NCI-H1092 (cell line): ENCODE measurements at places on chromosomes 2 and 18.
A peak's percentile ranks its signal among the peaks of the same experiment; 100 is the strongest.

DNA sequence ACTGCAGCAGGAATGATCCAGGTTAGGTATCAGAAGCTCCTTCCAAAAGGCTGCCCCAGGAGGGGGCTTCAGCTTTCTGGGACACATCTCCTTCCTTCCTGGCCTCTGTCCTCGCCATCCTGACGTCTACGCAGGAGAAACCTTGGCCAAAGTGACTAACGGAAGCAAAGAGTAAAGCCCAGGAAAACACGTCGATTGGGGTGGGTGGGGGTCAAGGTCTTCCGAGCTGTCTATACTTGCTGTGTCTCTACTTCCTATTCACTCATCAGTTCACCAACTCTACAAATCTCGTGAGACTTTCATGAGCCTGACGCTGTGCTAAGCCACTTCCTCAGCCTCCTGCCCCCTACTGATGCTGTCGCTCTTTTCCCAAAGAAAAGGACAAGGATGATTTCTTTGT lies 212.6 kb downstream of the TNS1 start:
- DNase-seq, result no peak

- DNase-seq, result no peak
Observed at GRCh38 chr2:166017208-166017607, 63.6 kb upstream of the TTC21B start.

- no peak for DNase-seq
Observed at GRCh38 chr2:160613466-160614153, 120.0 kb upstream of the RBMS1 start.

DNA sequence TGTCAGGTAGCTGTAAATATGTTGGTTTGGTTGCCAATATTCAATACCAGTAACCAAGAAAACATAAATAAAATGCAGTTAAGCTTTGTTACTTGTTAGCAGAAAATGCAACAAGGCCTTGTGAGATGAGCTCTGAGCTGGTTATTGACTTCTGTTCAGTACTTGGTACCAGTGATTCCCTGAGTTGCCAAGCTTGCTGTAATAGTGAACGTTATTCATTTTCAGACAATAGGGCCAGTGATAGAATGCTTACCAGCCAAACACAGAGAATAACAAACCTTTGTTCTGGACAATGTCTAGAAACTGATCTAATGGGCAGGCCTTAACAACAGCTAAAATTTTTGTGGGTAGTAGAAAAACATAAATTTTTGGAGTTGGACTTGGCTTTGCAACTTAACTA lies 29.5 kb downstream of the RASGRP3 start:
- DNase-seq, result no peak

DNA sequence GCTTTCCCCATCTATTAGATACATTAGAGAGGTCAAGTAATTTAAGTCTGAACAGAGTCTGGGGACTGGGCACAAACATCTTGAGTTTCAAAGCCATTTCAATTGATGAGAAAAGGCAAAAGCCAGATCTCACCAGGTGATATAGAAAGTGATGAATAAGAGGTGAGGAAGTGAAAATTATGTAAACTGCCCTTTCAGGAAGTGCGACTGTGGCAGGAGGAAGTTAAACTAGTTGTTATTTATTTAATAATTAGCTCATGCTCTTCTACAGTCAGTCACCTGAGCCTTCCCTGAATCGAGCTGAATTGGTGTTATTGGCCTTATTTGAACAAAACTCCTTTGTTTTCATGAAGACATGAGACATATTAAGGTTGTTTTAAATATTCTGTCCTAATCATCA lies 115.1 kb downstream of the CDH20 start:
- no peak for DNase-seq

- DNase-seq, result no peak
Observed at GRCh38 chr2:150449856-150450255, 37.6 kb downstream of the RND3 start.

- no peak for DNase-seq
Observed at GRCh38 chr2:201696151-201696659, 2.2 kb downstream of the MPP4 start.

DNA sequence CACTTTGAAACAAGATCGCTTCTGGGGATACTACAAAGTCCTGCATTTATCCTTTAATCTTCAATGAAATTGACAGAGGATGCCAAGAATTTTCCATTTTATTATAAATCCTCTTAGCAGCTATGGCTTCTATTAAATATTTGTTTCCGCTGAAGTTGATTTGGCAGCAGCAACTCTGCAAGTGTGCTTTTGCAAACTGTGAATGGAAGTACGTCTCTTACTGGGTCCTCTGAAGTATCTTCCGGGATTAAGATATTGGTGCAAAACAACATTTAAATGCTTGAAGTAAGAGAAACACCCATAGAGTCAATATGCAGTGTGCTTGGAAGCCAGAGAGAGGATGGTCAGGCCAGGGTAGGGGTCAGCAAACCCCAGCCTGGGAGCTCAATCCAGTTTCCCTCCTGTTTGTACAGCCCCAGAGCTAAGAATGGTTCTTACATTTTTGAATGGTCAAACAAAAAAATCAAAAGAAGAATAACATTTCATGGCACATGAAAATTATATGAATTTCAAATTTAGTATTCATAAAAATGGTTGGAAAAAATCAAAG lies 13.6 kb downstream of the CCDC68 start:
- no peak for DNase-seq

GRCh38 chr2:172558372-172558771 lies 2.5 kb downstream of the PDK1 start:
- no peak for DNase-seq

GRCh38 chr2:42788-43187 lies 3.5 kb downstream of the FAM110C start:
- no peak for DNase-seq

DNA sequence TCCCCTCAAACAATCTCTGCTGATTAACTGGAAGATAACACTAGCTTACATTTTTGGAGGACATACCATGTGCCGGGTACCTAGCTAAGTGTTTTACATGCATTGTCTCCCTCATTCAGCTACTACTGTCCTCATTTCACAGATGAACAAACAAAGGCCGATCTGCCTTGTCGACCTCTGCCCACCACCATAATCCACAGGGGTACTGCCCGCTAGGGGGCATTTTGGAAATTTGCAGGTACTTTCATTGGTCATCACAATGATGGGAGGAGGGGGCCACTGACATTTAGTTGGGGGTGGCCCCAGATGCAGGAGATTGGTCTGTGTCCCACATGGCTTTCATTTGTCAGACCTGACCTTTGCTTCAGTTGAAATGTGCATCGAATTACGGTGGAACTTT lies 3.9 kb upstream of the TMEM163 start:
- DNase-seq, result no peak

- DNase-seq, result peak; percentile 46
Observed at GRCh38 chr2:176652300-176653182, 383.3 kb downstream of the MTX2 start.

DNA sequence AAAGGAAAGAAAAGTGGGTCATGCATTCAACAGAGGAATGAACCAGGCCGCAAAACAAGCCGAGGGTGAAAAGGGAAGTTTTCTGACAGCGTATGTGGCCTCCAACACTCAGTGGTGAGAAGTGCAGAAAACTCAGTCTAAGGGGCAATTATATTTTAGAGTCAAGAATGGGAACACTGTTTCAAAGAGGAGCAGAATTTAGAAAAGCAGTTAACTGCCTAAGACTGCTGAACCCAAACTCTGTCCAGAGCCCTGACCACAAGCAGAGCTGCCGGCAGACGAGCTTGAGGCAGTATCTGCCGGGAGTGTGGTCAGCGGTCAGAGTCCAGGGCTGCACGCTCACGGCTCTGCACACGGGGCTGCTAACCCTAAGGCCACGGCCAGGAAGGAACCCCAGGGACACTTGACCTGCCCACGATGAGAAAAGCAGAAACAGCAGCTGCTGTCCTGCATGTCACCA lies 347.0 kb upstream of the ID2 start:
- no peak for DNase-seq

DNA sequence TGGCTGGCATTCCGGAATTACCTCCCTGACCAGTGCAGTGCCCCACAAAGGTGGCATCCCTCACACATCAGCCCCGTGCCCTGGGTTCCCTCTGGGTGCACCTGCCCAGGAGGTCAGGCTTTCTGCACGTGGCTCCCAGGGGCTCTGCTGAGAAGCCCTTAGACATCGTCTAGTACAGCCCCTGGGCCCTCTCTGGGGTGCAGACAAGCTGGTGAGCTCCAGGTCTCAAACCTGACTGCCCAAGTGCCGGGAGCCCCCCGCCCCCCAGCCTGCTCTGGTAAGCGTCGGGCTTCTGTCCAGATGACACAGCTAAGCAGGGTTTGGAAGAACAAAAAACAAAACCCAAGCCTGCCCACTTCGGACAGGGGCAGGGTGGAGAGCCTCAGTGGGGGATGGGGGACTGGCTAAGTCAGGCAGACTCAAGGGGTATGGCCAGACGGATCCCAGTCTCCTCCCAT lies 20.2 kb downstream of the TWIST2 start:
- no peak for DNase-seq

GRCh38 chr2:26978061-26978596 lies 7.7 kb downstream of the MAPRE3 start:
- DNase-seq, result no peak

DNA sequence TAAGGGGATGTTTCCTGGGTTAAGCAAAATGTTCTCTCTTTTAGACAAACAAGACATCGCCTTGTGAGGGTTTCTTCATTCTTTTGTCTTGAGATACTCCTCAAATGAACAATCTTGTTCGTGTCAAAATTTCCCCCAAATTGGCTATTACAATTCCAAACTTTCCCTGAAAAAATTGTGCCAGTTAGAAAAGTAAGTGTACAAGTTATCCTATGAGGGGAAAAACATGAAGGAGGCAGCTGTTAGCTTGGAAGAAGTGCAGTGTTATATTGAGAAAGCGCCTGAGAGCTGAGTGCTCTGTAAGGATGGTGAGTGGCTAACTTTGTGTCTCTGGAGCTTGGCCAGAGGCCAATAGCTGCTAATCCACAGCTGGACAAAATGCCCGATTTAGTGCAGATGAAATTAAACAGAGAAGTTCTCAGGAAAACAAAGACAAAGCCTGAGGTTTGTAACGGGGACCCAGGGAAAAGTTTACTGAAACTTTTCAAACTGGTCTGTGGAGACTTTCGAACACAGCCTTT lies 14.1 kb upstream of the PLEKHH2 start:
- no peak for DNase-seq

DNA sequence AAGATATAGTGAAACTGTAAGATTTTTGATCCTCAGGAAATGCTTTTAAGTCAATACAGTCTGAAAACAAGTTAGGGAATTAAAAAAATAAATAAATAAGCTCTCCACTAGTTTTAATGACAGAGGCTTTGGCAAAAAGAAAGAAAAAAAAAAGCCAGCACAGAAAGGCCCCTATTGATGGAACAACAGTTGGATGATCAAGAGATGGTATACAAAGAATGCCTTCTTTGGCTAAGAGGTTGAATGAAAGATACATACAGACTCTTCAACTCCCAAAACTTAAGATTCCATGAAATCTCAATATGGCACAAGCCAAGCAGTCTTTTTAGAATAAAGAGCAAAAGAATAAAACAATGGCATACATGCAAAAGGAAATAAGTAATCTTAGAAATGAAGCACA lies 64.0 kb upstream of the GALNT5 start:
- DNase-seq, result no peak

- DNase-seq, result no peak
Observed at GRCh38 chr2:156841321-156841720, 405.1 kb downstream of the GPD2 start.

DNA sequence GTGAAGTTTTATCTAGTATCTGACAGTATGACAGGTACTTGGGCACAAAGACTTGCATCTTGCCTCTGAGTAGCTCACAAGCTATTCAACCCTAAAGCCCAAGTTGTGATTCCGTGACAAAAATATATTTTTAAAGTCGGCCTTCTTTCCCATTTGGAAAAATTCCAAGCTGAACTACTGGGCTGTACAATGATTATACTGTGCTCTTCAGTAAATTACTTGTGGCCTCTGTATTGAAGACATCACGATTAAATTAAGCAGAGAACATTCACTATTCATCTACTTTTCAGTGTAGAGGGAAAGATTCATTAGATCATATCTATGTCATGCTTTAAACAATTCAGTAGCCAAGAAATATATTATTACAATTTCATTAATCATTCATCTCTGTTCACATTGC lies 282.2 kb downstream of the CDH2 start:
- DNase-seq, result no peak

DNA sequence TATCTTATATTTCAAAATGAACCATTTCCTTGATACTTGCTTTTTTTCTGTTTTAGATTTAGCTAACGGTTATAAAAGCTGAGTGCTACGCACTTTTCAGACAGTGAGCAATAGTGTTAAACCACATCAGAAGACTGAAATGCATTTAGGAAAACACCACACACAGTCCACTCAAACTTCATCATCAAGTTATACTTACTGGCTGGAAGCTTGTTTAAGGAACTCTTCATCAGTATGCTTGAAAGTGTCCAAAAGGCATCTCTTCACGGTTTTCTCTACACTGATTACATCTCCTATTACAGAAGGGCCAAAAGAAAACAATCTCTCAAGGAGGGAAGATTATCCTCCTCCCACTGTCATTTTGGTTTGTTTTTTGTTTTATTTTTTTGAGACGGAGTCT lies 19.7 kb downstream of the ILKAP start:
- no peak for DNase-seq

GRCh38 chr2:207670887-207671286 lies 40.6 kb upstream of the CCNYL1 start:
- DNase-seq, result no peak

- no peak for DNase-seq
Observed at GRCh38 chr18:25066516-25066915, 285.4 kb downstream of the ZNF521 start.

- DNase-seq, result no peak
Observed at GRCh38 chr2:119487434-119488244, 36.6 kb downstream of the SCTR start.

GRCh38 chr2:189698020-189698887 lies 23.8 kb downstream of the ANKAR start:
- no peak for DNase-seq

- DNase-seq, result no peak
Observed at GRCh38 chr2:104755026-104755878, 98.7 kb upstream of the POU3F3 start.

GRCh38 chr2:167135706-167136105 lies 247.4 kb downstream of the XIRP2 start:
- no peak for DNase-seq

DNA sequence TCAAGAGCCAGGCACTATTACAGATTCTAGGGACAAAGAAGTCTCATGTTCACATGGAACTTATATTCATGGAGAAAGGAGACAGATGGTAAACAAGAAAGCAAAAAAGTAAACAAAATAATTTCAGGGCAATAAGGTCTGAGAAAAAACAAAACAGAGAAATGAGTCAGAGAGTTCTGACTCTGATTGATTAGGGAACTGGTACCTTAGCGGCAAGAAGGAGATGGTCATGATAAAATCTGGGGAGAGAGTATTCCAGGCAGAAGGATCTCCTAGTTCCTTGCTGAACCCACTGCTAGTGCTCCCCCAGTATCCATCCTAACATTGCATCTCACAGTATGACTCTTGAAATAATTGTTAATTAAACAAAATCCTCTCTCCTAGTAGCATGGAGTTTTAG lies 161.8 kb upstream of the KLF7 start:
- no peak for DNase-seq

DNA sequence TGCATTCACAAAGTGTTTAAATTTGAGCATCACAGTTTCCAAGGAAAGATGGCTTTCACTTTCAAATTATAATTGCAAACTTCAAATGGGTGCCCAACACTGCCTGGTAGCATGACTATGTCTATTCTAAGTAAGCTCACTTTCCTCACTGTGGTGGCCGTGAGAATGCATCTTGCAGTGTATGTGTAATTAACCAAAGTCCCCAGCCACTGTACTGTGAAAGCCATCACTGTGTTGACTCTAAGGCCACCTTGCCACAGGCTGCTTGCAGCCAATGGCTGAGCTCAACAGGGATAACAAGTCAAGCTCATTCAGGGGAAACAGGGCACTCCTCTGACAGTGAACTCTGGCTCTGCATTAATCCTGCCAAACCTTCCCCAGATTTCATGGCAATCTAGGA lies 43.3 kb upstream of the LGALSL start:
- DNase-seq, result no peak
